NAMALWA (cell line): ENCODE measurements at places on chromosomes 13 and 19.

DNA sequence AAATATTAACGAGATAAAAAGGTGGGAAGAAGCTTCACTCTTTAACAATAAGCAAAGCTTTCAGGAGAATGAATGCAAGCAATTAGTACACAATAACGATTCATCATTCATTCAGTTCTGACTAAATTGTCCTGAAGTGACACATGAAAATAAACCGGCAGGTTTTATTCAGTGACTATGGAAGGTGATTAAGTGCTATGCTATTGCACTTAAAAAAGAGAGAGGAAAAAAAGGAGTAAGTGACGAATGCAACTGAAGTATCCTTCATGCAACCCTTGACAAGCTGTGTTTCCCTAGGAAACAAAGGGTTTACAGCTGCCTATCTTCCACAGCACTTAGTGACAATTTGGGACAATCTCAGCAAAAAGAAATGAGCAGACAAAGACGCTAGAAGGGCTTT lies 1.4 kb downstream of the LIG4 start:
- DNase-seq, result peak; percentile 53

- peak; percentile 43 for DNase-seq
These were observed 6.0 kb upstream of the FFAR2 start for GRCh38 chr19:35442091-35442490.

DNA sequence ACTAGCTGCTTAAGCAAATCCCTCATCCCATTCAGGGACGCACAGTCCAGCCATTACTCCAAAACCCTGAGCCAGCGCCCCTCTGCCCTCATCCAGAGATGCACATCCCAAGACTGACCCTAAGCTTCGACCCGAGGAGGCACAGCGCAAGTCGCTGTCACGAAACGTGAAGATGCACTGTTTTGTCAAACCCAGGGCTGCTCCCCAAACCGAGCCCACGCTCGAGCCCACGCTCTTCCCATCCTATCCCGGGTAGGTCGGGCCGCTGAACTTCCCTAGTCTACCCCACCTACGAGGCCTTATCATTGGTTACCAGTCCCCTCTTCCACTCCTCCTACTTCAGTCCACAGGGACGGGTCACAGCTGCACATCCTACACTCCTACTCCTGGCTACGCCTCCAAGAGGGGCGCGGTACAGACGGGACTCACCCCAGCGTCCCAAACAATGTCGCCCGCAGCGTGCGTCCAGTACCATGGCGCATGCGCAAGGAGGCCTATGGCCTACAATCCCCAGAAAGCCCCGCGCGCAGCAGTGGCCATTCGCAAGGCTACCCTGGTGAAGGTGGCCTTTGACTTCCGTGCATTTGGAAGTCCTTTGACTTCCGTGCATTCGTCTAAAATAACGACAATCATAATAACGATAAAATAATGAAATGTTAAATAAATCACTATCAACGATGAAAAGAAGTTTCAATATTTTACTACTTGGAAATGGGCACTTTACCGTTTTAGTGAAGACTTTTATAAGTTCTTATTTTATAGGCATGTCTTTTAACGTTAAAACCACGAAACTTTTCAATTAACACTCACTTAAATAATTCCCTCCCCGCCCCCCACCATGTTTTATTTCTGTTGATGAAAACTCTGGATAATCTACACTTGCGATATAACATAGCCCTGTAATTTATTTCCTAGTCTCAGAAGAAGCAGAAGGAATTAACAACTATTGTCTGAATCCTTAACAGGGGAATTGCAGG lies at the start of gene ZNF285:
Gene ZNF285, minus strand, starts transcription at position 470 of the 977 bp plus-strand sequence. CDS start 4,395 bp downstream, outside the sequence.
- DNase-seq, result no peak

DNA sequence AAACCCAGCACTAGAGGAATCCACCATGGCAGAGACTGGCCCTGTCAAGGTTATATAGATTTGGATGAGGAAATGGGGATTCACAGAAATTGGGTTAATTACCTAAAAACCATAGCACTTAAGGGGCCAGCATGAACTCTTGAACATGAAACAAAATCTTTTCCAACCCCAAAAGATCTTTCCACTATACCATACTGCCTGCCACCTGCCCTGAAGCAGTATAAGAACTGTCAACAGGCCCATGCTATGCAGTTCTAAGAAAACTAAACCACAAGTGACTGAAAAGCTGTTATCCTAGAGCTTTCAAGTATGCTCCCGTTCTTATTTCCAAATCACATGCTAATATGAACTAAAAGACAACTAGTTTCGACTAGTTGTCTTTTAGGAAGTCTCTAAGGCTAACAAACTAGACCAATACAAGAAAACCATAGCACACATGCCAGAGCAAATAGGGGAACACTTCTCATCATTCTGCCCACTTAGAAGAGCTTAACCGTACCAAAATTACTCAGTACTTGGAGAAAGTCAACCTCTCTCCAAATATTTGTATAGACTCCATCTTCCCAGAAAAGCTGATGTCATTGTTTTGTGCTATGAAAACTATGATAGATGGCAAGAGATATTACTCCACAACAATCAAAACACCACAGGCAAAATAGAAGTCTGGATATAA lies 27.5 kb downstream of the HSPH1 start:
- no peak for DNase-seq

GRCh38 chr19:44807652-44808462 lies 1.0 kb upstream of the BCAM start:
- DNase-seq, result no peak

DNA sequence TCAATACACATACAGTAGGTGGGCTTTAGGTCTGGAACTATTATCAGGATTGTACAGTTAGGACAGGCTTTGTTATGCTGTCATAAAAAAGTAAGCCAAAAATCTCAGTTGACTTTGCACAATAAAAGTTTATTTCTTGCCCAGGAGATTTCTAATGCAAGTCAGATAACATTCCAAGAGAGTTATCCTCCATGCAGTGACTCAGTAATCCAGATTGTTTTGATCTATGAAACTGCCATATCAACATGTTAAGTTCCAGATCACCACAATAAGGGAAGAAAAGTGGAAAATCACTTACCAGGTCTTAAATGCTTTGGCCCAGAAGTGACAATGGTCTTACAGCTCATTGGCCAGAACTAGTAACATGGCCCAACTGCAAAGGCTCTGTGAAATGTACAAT lies 636.2 kb upstream of the KLF12 start:
- no peak for DNase-seq

- DNase-seq, result peak; percentile 68
These were observed 5.3 kb downstream of the NCAN start for GRCh38 chr19:19217099-19217498.
